ENCODE measurements at places on chromosomes 6 and 20.

DNA sequence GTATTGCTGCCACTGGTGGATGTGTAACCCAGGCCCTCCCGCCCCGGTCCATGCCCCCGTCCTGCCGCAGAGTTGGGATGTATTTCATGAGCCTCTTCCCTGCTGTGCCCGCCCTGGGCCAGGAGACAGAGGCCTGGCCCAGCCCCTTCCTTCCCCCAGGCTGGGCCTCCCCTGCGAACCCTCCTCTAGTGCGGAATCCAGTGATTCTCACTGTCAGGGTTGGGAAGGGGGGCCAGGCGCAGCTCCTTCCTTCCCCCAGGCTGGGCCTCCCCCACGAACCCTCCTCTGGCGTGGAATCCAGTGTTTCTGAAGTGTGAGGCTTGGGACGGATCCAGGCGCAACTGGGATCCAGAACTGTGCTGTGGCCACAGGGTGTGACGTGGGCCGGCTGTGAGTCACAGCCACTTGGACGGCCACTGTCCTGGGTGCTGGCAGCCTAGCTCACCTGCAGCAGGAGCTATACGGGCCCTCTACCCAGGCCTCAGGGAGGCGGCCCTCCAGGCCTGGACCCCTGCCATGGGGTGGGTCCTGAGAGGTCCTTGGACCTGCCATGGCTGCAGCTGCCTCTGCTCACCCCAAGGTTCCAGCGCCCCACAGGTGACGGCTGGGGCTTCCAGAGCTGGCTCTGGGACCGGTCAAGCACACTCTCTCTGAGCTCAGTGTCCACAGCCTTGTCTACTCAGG, 28.3 kb downstream of the COL20A1 start:
- peak; percentile 77 for DNase-seq

- DNase-seq = peak; percentile 89
Measured at GRCh38 chr6:14799928-14800327, 445.9 kb upstream of the JARID2 start.

DNA sequence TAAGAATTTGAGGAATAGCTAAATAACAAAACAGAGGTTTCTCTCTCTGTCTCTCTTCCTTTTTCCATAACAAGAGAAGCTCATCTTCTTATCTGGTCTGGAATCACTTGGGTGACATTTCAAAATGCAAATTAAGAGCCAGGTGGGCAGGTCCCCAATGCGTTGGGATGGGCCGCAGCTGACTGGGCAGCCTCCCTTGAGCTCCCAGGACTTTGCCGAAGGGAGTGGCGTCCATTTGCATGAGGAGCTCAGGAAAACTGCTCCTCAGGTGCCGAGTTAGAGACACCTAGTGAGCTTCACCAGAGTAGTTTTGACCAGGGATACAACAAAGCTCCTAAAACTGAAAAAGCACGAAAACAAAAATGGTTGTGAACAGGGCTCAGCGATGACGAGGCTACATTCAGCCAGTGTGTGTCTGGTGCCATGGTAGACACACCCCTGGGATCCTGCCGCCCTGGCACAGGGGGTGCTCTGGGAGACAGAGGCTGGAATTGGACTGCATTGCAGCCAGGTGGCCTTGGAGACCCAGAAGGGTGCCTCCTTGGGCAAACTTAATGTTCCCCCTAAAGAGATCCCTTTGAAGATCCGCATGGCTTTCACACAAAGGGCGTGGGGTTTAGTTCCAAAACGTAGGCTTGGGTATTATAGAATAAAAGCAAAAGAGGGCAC, 13.5 kb upstream of the SERPINB6 start:
- no peak for DNase-seq

GRCh38 chr6:26659042-26659999, at the start of gene ZNF322:
ZNF322 (minus strand) TSS chr6:26659746; CDS start chr6:26638553, 21,193 bp downstream.
- peak; percentile 94 for DNase-seq

DNA sequence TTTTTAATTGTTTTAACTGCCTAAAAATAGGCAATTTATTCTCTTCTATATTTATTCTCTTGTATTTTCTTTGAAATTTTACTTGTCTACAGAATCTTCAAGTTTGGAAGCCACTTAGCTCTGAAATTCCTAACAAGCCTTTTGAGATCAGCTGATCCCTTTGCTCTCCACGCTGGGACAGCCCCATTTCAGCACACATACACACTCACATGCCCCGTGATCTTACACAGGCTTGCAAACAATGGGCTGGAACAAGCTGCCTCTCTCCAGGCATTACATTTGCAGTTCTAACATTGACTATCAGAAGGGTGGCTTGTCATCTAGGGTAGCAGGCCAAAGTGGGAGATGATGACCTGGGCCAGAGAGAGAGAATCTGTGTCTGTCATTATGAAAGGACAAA, 62.1 kb upstream of the RAB32 start:
- DNase-seq = no peak

DNA sequence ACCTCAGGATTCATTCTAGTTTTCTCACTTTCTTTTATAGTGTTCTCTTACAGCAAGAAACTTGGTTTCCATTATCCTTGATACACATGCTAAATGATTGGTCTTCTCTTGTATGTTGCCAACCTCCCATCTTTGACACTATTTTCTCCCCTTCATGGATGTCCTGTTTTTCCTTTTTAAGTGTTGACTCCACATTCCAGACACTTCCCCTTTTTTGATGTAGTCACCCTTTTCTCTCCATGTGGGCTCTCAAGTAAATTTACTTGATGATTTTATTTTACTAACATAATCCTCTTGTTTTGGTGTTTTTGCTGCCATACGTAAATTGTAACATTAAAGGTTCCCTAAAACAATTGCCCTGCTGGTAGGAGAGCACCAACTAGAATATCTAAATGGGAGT, 148.1 kb downstream of the ZFAND3 start:
- DNase-seq = no peak

GRCh38 chr6:3199382-3199781, 28.1 kb downstream of the TUBB2B start:
- no peak for DNase-seq

- DNase-seq = peak; percentile 54
Measured at GRCh38 chr6:31659649-31660380, 763 bp downstream of the C6orf47 start.

- no peak for DNase-seq
Measured at GRCh38 chr6:16358531-16359138, 120.2 kb downstream of the GMPR start.

DNA sequence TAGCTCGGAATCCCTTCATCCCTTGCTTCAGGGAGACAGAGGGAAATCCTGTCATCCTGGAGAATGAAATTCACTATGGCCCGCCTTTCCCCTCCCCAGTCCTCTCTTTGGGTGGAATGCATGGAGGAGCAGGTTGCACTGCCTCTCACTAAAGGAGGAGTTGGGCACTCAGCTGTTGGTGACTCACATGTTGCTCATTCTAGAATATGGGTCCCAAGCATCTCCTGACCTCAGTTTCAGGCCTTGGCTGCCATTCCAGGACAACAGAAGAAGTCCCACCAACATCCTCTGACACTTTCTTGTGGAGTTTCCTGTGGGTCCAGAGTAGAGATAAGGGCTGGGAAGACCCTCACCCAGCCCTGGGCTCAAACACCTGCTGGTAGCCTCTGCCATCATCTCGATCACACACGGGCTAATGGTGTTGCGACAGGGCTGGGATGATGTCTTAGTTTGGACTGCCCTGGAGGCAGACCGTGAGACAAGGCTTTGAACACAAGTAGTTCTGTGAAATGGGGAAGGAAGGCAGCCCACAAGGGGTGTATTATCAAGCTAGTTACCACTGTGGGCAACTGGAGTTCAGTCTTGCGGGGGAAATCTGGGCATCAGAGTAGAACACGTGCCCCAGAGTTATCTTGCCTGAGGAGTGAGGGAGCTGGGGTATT, 52.4 kb upstream of the RNF24 start:
- no peak for DNase-seq

- DNase-seq = no peak
Measured at GRCh38 chr20:41881466-41882046, 263.4 kb upstream of the CHD6 start.

DNA sequence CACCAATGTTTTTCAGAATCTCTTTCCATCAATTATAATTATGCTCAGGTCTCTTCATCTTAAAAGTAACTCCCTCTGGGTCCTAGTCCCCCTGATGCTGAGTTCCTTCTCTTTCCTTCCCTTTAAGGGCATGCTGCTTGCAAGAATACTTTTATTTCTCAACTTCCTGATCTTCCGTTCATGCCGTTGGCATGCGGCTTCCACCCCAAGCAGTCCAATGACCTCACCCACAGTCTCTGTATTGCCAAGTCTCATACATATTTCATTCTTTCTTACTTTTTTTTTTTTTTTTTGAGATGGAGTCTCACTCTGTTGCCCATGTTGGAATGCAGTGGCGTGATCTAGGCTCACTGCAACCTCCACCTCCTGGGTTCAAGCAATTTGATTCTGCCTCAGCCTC, 83.5 kb downstream of the NDUFAF5 start:
- no peak for DNase-seq

GRCh38 chr6:19309661-19310060, 527.5 kb upstream of the ID4 start:
- DNase-seq = no peak

GRCh38 chr20:36967636-36968035, 16.1 kb upstream of the SAMHD1 start:
- DNase-seq = no peak

- no peak for DNase-seq
Measured at GRCh38 chr20:55052459-55052858, 577.1 kb downstream of the DOK5 start.

DNA sequence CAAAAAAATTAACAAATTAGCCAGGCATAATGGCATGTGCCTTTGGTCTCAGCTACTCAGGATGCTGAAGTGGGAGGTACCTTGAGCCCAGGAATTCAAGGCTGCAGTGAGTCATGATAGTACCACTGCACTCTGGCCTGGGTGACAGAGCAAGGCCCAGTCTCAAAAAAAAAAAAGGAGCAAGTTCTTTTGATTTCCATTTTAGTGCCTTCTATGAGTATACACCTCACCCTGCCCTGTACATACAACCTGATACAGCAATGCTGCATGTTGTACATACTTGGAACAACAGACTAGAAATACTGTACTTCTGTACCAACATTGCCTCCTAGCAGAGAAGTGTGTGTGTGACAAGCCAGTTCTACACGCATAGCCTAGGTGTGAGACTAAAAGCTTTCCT, 97.3 kb upstream of the CARMIL1 start:
- DNase-seq = no peak

DNA sequence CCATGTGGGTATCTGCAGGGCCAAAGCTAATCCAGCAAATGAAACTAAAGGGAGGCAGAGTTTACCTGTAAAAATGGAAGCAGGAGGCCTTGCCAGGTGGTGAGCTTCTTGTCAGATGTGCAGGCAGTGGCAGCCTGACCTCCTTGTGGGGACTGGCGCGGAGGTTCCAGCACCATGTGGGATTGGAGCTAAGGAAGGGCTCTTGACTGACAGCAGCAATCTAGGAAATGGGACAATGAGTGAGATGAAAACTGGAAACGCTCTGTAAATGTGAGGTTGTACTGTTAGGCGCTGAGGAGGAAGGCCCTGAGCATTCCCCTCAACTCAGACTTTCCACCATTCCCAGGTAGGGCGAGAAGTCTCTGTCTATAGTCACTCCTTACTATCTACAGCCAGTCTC, 81.8 kb upstream of the ARMC2 start:
- DNase-seq = no peak

DNA sequence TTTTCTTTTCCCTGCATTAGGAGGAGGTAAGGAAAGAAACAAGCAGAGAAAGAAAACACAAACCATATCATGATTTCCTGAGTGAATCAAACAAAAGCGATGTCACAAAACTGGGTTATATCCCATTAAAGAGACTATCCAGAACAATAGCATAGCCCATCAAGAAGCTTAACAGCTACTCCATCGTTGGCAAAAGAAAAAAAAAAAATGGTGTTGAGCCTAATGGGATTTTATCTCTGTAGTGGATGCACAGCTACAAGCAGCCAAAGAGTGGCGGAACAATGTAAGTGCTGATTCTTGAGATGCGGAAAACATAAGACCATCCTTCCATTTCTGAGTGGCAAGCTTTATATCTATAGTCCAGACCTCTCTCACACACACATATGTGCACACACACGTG, 106.2 kb upstream of the NRSN1 start:
- no peak for DNase-seq

DNA sequence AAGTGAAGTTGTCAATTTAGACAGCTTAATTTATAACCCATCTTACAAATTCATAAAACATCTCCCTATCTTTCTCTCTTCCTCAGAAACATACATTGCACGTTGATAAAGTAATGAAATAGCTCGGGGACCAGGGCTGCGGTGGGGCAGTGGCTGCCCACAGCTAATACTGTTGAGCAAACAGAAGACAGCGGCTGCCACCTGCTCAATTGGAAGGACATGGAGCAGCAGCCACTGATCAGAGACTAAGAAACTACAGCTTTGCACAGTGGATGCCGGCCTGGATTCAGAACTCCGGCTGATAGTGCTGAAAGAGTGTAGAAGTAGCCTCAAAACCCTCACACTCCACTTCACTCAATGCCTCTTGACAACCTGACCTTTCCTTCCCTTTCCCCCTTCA, 157.9 kb upstream of the PDE10A start:
- DNase-seq = no peak

GRCh38 chr20:458776-459175, 3.6 kb downstream of the TBC1D20 start:
- no peak for DNase-seq

DNA sequence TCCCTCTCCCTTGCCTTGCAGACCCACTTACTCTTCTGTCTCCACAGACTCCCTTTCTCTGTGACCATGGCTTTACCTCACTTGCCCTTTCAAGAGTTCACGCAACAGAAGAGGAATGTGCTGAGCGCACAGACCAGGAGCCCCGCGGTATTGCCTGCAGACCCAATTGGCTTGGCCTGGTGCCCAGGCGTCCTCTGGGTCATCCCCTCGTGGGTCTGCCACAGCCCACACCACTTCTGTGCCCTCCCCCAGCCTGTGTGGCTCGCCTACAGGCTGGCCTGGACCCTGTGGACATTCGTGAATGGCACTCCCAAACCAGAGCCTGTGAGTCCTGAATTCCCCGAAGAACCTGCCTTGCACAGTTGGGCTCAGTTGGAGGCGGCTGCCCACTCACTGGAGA, 15.3 kb upstream of the NINL start:
- no peak for DNase-seq

DNA sequence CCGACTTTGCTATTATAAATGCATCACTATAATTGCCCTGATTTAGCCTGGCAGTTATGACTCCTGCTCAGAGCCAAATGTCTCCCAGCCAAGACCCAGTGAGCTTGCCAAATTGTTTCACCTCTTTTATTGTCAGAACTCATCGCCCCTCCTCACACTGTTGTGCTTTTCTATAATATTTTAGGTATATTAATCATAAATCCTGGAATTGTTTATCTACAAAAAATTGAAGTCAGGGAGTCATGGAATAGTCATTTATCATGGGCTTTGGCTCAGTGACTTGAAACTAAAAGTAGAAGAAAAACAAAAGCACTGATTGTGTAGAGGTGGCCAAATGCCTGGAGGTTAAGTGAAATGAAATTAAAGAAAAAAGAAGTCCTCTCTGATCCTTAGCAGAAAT, 85.6 kb downstream of the PFDN4 start:
- DNase-seq = peak; percentile 55

DNA sequence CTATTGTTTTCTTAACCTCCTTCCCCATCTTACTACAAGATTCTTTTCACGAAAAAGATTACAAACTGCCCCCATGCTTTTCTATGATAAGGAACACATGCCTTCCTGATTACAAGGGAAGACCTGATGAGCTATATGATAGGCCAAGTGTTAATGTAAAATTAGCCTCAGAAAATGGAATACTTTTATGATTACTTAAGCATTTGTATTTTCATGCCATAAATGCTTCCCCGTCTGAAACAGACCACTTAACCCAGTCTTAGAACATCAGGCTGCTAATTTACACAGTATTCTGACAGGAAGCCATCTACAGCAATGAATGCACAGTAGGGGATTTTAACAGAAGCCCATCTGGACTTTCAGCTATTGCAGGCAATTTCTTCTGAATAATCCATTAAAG, 274.9 kb downstream of the HAO1 start:
- no peak for DNase-seq

- DNase-seq = no peak
Measured at GRCh38 chr20:56993020-56993559, 273.4 kb downstream of the BMP7 start.
